Fibroblast of the aortic adventitia (primary cell): ENCODE measurements at places on chromosomes 13 and 19. TPM values are rescaled to one million over a fixed set of nuclear protein-coding genes. Genes with fewer than 3 reads are reported as not detected.

TNFSF9 gene
- 1.7 and 2.6 TPM in 2 replicates for total RNA-seq

ALKBH7 gene
- total RNA-seq, result 29.9 and 38.3 TPM in 2 replicates

PTPRH gene
- total RNA-seq, result 6.5 and 7.8 TPM in 2 replicates

CTXN1 gene
- 2.8 and 4.1 TPM in 2 replicates for total RNA-seq

HIF3A gene
- 0.49 and 0.99 TPM in 2 replicates for total RNA-seq
